AG09309 (cell line): ENCODE measurements at places on chromosomes 4 and X.

GRCh38 chr4:43990963-43991362 lies 457.6 kb downstream of the KCTD8 start:
- no peak for DNase-seq

- no peak for DNase-seq
Measured at GRCh38 chr4:173039617-173040577, 128.7 kb upstream of the GALNT7 start.

GRCh38 chr4:53562409-53562808 lies 28.9 kb downstream of the LNX1 start:
- no peak for DNase-seq

DNA sequence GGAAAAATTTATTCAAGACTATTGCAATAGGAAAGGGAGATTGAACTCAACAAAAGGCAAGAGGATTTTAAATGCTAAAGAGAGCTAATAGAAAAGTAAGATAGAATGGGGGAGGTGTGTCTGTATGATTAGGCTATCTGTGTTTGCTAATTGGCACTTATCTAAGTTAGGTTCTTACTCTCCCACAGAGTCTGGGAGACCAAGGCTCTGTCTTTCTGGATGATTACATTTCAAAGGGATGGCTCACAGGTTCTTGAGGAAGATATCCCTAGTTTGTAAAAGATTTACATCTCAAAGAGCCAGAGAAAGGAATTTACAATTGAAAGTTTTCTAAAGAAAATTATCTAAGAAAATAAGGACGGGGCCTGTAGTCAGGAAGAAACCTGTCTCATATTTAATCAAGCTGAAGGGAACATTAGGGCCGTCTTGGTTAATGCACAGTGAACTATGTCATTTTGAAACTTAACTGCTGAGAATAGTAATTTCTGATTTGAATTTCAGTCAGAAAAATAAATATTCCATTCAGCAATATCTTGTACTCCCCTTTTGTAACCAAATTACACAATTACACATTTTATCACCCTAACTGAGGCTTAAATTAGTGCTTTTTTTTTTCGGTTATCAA lies 75.8 kb downstream of the MAGEB10 start:
- DNase-seq: no peak

DNA sequence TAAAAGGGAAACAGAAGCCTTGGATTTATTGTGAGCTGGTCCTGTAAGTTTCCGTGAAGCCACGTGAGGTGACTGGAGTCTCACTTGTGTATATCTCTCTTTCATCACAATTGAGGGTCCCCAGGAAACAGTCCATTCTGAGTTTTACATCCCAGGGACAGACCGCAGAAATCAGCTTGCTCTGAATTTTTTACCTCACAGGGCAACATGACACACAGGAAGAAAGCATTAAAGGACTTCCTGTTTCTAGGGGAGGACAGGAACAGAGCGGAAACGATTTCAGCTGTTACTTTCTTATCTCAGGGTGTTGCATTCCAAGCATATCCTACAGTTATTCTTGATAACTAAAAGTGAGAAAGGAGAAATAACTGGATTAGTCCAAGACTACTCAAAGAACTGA lies 553.5 kb downstream of the TRAM1L1 start:
- no peak for DNase-seq

DNA sequence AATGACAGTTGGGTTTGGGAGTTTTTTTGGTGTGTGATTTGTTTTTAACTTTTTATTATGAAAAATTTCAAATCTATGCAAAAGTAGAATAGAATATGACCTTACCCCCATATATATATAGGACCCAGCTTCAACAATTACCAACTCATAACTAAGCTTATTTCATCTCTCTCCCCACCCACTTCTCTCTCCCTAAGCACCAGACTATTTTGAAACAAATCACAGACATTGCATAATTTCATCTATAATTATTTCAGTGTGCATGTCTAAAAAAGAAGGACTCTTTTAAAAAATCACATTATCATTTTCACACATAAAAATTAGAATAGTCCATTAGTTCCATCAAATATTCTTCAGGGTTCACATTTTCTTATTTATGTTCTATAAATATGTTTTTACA lies 28.3 kb upstream of the NKX6-1 start:
- DNase-seq: no peak

DNA sequence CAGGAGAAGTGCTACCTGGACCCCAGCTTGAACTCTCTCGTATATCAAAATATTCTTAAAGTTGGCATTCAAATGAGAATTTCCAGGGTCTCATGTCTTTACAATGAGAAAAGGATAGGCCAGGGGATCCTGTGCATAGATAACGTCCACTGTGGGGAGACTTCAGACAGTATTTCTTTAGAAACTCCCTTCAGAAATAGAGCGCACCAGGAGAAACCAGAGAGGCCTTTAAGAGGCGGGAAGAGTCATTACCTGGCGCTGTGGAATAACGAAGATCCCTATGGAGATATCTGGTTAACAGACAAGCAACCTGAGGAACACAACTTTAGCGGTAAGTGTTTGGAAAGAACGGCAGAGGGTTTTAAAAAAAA lies 600 bp downstream of the RADX start:
- DNase-seq: no peak

- no peak for DNase-seq
Measured at GRCh38 chrX:143683486-143683885, 37.1 kb downstream of the SPANXN2 start.

- DNase-seq: peak; percentile 89
Measured at GRCh38 chr4:128517739-128518510, 230.3 kb upstream of the PGRMC2 start.

DNA sequence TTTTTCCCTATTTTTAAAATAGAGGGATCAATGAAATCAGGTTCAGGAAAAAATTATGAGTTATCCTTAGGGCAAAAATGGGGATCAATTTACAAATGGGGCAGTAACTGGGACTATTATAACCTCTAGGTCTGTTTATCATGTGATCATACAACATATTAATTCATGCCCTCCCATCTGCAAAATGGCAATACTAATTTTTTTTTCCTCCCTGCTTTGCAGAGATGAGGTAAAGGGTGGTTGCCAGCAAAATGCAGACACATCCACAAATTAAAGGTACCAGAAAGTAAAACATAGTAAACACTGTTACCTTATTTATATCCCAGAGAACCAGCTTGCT lies 467 bp downstream of the HSD17B11 start:
- no peak for DNase-seq

DNA sequence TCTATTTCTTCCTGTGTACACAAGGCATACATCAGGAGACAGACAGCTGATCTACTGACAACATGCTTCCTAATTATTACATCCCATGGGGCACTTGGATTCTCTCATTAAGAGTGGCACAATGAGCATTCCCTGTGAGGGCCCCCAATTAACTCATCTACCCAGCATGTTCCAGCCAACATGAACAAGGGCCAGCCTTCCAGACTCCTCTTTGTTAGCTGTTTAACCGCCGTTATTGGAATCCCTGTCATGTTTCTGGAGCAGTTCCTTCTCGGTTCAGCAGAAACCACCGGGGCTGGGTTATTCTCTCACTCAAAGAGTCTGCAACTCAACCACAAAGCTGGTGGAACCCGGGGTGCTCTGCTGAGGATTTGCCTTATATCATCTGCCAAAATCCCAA lies 9.9 kb upstream of the GPM6B start:
- no peak for DNase-seq

DNA sequence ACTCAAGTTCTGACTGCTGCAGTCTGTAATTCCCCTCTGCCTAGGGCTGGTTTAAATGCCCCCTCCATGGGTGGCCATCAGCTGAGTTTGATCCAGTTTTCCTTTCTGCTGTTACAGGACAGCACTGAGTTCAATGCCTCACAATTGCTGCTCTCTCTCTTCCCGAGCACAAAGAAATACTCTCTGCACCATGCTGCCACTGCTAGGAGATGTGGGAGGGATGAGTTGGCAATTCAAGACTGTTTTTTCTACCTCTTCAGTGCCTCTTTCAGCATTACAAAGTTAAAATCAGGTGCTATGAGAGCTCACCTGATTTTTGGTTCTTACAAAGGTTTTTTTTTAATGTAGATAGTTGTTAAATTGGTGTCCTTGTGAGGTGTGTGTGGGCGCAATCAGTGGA lies 24.3 kb downstream of the CYSLTR1 start:
- no peak for DNase-seq

DNA sequence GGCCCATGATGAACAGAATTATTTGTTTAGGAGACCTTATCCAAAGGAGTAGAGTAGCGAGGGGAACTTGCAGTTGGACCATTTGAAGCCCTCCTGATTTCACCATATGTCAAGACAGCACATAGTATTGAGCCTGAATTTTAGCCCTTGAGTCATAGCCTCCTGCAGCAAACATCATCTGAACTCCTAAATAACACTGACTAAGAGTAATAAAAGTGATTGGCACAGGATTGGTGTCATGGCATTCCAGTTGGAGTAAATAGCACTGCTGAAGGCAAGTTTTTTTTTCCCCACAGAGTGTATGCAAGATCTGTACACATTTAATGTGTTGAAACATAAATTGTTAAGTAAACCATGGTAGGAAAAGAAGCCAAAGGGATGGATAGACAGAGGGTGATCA lies 89.0 kb downstream of the COMMD8 start:
- peak; percentile 67 for DNase-seq

DNA sequence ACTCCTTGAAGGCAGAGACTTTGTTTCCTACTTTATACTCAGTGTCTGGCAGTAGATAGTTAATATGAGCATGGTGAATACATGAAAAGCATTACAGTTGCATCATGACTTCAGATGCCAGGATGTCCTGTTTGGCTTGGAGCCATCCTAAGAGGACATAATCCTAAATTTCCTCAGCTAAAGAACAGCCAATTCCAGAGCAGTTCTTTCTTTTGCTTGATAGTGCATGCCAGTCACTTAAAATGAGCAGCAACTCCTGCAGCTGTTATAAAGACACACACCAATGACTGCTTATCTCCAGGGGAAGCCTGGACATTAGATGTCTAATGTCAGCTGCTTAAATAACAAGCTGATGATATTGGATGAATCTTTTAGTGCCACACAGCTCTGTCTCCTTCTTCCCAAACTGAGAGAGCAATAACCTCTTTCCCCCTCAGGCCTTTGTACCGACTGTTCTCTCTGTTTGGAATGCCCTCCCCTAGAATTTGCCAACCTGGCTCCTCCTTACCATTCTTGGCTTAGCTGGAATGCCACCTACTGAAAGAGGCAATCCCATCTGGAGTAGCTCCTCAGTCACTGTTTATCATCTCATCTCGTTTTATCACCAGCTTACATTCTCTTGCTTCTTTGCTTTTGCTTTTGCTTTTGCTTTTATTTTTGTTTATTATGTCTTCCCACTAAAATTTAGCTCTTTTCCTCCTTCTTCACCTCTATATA lies 100.8 kb upstream of the USP38 start:
- no peak for DNase-seq

DNA sequence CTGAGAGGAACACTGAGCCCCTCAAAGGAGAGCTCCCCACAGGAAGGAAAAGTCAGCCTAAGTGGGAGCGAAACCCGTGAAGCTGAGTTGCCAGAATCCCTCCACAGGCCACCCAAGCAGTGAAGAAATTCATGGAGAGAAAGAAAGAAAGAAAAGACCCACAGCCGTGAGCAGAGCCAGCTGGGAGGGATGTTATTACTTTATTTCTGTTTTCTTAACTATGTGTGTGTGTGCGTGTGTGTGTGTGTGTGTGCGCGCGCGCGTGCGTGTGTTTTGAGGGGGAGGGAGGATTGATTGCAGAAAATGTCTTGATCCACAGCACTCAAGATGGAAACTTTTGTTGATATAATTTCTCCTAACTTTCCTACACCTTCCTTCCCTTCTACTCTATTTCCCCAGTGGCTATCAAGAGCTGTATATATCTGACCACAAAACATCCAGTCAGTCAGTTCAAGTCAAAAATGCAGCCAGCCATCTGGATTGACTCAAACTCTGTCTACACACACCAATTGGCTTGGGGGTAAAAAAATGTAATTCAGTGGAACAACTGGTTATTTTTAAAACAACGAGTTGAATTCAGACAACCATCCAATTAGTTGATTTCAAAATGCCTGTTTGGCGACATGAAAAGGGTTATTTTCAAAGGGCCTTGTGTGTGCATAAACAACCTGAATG lies 13.8 kb upstream of the GPC3 start:
- no peak for DNase-seq

DNA sequence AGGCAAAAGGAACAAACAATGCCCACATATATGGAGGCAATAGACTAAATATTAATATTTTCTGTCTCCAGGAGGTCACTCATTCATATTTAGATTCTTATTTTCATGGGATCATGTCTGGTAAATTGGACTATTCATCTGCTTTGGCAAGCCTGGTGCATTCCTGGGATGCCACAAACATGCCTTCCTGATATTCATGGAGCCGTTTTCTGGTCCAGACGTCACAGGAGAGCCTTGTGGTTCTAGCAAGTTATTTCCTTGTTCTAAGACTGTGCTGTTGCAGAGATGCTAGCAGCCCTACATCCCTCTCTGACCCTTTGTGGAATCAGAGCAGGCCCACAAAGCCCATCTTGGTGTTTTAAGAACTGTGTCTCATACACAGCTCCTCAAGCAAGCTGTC lies 16.1 kb upstream of the EXOSC9 start:
- peak; percentile 92 for DNase-seq

- DNase-seq: no peak
Measured at GRCh38 chr4:59770601-59771264, 1429.4 kb upstream of the ADGRL3 start.

DNA sequence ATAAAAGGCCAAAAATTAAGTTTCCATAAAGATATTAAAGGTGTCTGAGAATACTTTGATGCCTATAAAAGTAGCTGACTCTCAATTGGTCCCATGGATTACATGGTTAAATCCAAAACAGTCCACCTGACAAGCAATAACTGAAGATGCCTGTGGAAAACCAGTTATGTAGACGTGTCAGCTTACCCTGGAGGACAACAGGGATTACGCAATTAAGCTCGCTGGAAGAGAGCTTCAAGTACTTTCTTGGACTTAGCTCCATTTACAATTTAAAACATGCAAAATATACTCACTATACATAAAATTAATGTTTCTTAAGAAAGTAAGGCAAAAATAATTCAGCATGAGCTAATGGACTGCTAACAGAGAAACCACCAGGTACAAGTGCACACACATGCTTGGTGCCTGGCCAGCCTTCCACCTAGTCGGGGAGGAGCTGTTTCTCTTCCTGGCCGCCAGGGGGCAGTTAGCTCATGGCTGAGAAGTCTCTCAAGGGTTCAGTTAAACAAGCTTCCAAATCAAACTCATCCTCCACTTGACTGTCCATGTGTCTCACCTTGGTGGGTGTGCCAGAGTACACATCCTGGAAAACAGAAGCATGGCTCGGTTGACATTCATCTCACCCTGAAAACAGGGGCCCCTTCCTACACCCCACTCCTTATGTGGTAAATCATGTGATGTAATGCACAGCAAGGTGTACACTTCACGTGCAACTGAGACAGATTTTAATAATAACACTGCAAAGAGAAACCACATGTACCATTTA lies 9.2 kb upstream of the FAM53A start:
- DNase-seq: no peak

DNA sequence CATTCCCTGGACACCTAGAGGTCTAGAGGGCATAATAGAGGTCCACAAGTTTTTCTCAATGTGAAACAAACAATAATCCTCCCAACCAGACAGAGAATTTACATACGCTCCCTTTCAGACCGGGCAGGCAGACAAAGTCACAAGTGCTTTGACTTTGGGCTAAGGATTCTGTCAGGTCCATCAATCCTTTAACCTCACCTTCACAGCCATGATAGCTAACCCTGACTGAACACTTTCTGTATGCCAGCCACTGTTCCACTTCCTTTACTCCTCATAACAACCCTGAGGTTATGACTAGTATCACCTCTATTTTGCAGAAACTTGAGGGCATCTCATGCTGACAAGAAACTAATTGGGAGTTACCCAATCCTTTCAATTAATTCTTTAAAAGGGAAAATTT lies 118.8 kb upstream of the AFF2 start:
- DNase-seq: no peak
